Stimulated activated CD8-positive, alpha-beta memory T cell treated with anti-CD3 and anti-CD28 coated beads, Interleukin-4, amount 100 ng/mL, for 1 hour (primary cell): ENCODE measurements at places on chromosomes 2 and 18.

DNA sequence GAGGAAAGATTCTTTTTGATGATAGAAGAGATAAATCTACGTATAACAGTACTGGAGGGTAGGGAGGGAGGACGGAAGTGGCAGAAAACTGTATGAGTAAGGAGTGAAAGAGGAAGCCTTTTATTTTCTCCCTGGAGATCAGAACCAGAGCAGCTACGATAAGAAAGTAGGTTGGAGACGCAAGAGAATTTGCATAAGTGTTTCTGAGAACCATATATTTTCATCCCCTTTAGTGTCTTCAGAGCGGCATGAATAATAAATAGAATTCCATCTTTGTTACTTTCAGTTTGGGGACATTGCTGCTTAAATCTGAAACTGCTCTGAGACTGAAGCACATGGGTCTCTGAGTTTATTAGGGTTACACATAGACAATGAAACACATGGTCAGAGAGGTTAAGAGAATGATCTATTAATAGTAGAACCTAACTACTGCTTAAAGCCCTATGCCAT, 230.2 kb upstream of the TNP1 start:
- no peak for DNase-seq

- DNase-seq: no peak
These were observed 116.5 kb upstream of the MAP2 start for GRCh38 chr2:209307161-209308001.

DNA sequence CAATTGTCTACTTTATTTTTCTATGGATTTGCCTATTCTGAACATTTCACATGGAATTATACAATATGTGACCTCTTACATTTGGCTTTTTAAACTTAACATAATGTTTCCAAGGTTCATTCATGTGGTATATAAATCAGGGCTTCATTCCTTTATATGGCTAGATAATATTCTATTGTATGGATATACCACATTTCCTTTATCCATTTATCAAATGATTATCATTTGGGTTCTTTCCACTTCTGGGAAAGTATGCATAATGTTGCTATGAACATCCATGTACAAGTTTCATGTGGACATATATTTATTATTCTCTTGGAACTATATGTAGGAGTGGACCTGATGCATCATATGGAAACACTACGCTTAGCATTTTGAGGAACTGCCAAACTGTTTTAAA, 99.7 kb upstream of the NCKAP5 start:
- DNase-seq: no peak

- no peak for DNase-seq
These were observed 92.6 kb downstream of the RDH14 start for GRCh38 chr2:18467749-18468360.

GRCh38 chr2:118014492-118014824, 588 bp upstream of the CCDC93 start:
- DNase-seq: no peak

DNA sequence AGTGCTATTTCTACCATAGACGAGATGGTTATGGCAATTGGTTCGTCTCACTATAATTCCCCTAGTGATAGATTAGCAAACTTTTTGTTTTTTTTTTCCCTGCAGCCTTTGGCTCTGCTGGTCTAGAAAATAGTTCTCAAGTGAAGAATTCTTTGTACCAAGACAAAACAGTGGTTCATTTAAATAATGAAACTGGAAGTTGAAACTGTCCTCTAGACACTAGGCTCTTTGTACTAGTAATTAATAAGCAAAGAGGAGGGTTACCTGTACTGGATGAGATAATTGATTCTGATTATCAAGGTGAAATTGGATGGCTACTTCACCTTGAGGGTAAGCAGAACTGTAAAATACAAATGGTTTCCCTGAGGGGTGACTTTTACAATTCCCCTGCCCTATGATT, 156.9 kb upstream of the DCC start:
- no peak for DNase-seq

DNA sequence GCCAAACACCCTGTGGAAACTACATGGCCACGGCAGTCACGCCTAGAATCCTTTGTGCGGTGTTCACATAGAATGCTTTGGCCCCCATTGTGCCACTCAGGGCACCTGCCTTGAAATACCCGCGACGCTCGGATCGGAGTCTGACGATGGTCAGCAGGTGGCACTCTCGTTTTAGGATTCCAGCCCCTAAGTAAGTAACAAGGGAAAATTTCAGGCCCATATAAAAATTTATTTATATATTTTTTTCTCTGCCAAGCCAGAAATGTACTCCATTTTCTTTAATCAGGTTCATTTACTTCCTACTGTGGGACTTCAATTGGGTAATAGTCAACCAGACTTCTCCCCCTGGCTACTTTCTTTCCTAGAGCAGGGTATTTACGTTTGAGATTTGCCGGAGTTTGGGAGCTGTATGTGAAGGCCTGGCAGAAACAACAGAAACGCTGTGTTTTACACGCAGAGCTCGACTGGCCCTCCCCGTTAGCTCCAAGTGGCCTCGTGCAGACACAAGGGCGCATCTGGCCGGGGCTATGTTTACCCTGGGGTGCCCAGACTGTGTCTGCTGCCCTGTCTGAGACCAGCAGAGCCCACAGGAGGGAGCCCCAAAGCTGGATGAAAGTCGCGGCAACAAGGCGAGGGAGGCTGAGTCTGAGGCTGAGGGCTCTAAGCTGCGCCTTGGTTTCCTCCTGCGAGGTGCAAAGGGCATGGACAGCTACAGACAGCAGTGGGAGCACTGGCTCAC, 41.6 kb downstream of the LRRC30 start:
- DNase-seq: no peak

DNA sequence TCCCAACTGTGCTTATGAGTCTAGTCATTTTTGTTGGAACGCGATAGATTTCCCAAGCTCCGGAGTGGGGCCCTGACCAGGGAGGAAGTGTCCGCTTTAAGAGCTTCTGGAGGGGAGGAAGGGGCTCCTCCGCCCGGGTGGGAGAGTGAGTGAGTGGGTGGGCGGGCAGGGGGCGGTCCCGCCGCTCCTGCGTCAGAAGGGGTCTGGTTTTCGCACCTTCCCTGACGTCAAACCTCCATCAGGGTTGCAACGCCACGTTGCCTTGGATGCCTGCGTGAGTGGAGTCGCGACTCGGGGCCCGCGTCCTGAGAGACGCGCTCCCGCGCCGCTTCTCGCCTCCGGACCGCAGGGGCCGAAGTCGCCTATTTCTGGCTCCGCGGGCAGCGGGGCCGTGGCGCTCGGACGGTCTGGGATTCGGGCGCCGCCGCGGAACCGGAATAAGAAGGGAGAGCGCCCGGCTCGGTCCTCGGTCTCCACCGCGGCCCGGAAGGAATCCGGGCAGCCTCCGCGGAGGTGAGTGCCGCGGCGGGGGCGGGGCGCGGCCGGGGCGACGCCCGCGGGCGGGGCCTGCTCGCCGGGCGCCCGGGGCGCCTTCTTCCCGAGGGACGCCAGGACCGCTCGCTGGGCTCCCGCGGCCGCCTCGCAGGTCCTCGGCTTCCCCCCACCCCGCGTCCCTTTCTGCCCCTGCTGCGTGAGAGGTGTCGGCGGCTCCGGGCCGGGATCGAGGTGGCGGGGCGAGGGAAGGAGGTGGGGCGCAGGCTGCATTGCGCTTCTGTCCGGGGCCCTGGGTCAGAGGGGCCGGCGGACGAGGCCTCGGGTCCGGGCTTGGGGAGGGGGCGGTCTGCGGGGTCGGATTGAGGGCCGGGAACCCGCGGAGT, at the start of gene ZDBF2:
Gene ZDBF2, plus strand, starts transcription at position 230 of the 878 bp plus-strand sequence. CDS start 7,187 bp downstream, outside the sequence.
- DNase-seq: peak; percentile 4

DNA sequence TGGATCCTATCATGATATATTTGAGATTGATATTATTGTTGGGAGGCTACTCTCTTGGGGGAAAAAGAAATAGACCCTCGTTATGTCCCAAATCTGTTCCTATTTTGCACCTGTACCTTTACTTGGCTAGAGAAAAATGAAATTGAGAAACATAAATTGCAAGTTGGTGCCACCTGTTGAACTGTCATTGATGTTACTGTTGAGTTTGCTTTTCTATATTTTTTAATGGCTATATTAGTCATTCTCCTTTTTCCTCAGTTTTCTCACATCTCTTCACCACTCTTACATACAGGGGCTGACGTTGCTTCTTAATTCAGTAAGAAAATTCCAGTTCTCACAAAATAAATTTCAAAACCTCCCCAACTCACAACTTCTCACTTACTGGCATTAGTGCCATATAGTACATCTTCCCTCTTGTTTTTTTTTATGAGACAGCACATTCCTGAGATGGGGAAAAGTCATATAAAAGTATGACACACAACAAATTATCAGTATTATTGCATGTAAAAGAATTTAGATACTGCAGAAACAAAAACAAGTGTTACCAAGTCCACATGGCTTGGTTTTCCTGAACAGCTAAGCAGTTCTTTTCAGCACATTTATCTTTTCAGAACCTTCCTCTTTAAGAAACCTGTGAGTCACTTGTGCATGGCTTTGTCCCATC, 348.3 kb upstream of the DSEL start:
- no peak for DNase-seq

GRCh38 chr2:27551514-27551913, 31.3 kb upstream of the ZNF512 start:
- no peak for DNase-seq

- no peak for DNase-seq
These were observed 293.1 kb upstream of the HDAC4 start for GRCh38 chr2:239693761-239694415.

- no peak for DNase-seq
These were observed 7.6 kb downstream of the FN1 start for GRCh38 chr2:215428060-215428910.

- no peak for DNase-seq
These were observed 75.8 kb downstream of the SDC1 start for GRCh38 chr2:20148923-20149702.

DNA sequence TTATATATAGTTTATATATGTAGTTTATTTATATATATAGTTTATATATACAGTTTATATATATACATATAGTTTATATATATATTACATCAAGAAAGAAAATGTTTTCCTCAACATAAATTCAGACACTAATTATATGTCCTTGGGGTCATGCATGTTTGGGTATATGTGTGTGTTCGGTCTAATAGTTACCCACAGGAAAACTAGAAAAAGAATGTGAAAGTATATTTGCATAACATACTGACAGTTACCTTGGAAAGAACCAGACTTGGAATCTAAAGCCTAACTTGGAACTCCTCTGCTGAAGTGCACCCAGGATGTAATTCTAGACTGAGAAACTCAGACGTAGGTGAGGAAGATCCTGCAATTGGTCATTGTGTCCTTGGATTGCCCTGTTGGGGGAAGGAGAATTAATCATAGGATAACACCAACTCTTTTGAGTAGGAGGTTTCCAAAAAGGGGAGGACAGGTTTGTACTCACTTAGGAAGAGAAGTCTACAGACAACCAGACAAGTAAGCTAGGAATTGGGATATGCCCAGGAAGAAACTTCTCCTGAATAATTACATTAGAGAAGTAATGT, 8.9 kb upstream of the SLC25A12 start:
- DNase-seq: no peak

DNA sequence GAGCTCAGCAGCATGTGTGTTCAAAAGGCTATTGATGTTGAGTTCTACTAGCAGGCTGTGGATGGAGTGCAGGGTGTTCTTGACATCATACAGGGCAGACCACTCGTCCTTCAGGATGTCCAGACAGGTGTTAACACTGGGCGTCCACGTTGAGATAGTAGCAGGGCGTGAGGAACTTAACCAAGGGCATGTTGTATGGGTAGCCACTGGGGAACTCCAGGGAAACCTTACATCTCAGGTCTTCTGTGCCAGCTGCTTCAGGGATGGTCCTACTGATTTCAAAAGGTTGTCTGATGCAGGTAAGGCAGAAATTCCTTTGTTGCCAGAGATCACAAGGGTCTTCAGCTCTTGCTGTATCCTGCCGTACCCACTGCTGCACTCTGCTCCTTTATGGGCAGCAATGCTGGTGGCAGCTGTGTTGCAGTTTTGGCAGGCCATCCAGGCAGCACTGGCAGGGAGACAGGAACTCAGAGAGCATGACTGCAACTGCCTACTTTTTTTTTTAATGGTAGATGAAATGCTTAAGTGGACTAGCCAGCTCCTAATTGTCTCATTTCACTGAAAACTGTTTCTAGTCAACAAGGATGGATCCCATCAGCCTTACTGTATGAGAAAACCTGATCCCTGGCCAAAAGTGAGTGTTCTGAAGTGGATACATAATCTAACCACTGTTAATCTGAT, 32.4 kb upstream of the RBBP8 start:
- no peak for DNase-seq

GRCh38 chr2:100978582-100979191, 23.4 kb upstream of the RPL31 start:
- no peak for DNase-seq

DNA sequence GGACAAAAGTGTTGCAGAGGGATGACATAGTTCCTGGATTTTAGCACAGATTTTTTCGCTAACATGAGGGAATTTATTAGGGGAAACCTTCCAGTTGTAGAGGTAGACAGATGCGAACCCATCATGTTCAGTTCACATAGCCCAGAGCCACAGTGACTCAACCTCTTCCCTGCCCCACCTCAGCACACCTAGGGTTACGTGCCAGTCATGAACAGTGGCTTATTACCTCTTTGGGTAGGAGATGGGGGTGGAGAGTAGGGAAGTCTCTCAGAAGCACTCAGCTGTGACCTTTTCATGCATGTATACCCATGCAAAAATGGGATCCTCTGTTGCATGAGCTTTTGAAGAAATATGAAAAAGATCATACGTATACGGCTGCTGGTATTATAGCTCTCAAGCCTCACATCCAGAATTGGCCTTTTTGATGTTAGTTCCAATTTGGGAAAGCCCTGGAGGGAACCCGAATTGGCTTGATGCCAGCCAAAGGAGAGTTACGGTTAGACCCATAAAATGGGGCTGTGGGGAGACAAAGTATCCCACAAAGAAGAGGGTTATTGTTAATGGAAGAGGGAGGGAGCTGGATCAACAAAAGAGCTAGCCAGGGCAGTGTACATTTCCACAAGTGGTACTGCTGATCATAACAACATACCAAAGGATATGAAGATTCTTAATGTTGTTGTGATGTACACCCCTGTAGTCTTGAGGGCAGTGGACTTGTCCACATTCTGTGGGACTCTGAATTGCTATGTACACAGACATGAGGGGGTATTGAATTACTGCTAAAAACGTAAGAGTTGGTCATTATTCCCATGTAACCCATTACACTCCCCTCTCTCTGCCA, 4.9 kb downstream of the TANC1 start:
- no peak for DNase-seq

DNA sequence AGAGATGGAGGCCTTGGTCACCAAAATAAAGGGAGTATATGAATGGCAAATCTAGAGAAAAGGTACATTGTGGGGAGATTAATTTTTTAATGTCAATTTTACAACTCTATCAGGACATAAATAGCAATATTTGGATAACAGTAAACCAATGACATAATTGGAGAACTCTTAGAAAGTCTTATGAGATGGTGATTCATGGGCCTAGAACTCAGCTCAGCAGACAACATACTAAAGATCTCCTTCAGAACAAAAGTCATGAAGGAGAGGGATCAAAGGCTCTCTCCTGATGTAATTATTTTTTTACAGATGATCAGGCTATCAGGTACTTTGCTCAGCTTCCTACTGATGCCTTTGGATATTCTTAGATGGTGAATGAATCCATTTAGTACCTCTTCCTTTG, 90.0 kb downstream of the CRACDL start:
- DNase-seq: no peak

GRCh38 chr2:177229442-177230242, 17.0 kb downstream of the HNRNPA3 start:
- no peak for DNase-seq
